ENCODE measurements at places on chromosomes 6 and 20. TPM values are rescaled to one million over a fixed set of nuclear protein-coding genes. Genes with fewer than 3 reads are reported as not detected.
A peak's percentile ranks its signal among the peaks of the same experiment; 100 is the strongest.

DNA sequence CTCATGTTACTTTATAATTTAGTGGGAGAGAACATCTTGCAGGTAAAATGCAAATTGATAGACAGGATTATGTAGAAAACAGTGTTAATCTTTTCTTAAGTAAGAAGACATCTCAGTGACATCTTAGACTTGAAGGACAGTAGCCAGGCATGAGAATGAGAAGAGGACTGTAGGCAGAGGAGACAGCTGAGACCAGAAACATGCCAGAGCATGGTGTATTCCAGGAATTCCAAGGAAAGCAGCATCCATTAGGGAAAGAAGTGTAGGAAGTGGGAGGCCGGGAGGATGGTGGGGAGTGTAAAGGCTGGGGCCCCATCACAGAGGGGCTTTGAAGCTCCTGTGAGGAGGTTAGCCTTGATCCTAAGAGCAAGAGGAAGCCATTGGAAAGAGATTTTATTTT is 225.6 kb downstream of the ARID1B start:
- DNase-seq, result no peak

GRCh38 chr6:133991096-133991593 is 38.1 kb downstream of the TBPL1 start:
- no peak for DNase-seq

- DNase-seq, result no peak
Measured at GRCh38 chr20:57552471-57552870, 8.4 kb upstream of the PCK1 start.

DNA sequence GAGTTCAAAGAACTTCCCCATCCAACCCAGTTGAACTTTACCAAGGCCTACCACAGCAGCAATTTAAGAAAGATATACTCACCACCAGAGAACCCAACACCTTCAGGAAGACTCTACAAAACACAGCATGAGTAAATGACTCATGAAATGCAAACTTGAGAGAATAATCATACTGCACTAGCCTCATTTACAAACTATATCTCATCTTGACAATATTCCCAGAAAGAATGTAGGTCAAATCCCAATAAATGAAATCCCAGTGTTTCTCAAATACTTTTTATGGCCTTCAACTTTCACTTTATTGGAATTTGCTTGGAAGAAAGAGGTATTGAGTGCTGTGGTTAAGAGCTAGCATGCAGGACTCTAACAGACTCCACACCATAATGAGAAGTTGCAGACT is 60.0 kb downstream of the FYN start:
- DNase-seq, result no peak

DNA sequence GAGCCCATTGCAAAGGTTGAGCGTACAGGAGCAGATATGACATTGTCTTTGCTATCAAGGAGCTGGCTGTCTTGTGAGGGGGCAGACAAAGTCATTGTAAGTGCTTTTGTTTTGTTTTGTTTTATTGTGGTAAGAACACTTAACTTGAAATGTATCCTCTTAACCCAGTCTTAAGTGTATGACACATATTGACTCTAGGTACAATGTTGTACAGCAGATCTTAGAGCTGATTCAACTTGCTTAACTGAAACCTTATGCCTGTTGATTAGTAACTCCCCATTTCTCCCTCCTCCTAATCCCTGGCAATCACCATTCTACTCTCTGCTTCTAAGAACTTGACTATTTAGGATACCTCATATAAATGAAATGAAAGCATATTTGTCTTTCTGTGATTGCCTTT is 429.0 kb downstream of the BMP2 start:
- no peak for DNase-seq

DNA sequence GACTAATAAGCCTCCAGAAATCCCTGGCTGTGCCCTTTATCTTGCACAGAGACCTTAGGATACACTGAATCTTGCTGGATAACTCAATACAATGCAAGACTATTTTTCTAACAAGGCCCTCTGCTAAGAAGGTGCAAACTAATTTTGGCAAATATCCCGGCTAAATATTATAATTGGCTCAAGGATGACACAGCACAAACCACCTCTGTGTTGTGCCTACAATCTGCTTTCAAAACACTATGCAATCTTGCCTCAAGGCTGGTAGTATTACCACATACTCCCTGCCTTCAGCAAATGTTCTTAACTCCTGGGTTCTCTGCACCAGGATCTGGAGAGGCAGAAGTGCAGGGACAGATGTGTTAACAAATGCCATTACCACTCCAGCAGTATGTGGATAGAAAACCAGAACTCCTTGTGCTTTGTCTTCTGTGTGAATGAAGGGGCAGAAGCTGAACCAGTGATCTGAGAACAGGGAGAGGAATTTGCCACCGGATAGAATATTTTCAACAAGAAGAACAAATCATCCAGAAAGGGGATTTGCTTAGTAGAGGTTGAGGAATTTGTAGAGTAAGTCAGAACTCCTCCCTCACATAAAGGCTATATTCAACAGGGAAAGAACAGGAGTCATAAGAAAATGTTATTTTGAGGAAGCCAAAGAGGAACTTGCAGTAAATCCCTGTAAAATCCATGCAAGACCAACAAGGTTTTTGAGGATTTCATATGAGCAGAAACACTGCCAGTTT is 74.1 kb upstream of the SLC4A11 start:
- DNase-seq, result no peak

DNA sequence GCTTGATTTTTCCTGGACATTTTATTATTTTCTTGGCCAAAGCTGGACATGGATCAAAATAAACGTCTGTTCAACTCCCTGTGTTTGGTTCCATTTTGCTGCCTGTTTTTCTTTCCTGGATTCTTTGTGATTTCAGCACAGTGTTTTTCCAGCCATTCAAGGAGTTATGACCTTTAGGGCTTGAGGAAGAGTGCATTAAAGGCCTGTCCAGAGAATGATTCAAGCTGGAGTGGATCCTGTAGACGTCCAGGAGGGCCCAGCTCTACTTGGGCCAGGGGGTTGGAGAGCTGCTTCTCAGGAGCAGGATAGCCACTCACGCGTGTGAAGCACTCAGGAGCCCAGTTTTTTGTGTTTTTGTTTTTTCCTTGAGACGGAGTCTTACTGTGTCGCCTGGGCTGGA is 56.5 kb upstream of the IER3 start:
- no peak for DNase-seq

DNA sequence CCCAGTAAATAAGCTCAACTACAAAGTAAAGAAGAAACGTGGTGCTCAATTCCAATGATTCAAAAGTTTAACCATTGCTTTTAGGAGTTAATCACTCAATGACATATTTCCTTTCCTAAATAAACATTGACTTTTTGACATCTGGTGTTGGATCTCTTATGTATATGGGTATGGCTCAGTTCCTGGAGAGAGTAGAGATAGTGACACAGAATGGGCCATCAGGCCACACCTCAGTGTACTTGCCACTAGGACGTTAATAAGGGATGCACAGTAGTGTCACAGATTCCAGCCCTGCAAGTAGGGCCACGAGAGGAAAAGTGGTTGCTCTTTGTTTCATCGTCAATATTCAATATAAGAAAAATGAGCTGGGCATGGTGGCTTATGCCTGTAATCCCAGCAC is 48.9 kb upstream of the TXNDC5 start:
- DNase-seq, result no peak

- no peak for DNase-seq
Measured at GRCh38 chr20:36275441-36276189, 30.5 kb upstream of the DLGAP4 start.

DNA sequence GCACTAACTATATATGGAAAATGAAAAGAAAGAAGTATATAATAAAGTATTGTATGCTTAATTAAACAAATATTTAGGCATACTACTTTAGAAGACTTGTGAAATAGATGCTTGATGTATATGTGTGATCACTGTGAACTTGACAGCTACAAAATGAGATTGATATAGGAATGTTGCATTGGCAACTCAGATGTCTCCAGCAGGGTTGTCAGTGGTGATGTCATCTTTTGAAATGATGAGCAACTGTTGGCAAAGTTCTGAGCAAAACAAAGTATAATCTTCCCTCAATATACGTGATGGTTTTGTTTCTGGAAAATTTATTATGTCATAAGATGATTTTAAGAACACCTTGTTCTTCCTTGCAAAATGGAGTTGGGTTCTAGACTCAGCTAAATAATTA is 133.8 kb downstream of the ARID1B start:
- DNase-seq, result no peak

- no peak for DNase-seq
Measured at GRCh38 chr6:3693831-3694230, 57.7 kb downstream of the PXDC1 start.

DNA sequence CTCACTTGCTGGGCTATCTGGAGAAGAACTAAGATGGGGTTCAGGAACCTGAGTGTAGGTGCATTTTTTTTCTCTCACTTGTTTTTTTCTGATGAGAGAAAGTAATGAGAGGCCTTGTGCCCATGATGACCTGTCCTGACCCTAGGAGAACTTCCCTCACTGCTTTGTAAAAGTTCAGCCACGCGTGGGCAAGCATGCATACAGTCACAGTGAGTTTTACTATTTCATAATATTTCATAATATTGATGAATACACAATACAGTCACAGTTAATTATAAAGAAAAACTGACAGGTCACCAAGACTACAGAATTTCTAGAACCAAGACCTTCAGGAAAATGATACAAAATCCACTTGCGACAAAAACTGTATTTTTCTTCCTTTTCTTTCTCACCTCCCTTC is 111.8 kb downstream of the MAP7 start:
- no peak for DNase-seq

DNA sequence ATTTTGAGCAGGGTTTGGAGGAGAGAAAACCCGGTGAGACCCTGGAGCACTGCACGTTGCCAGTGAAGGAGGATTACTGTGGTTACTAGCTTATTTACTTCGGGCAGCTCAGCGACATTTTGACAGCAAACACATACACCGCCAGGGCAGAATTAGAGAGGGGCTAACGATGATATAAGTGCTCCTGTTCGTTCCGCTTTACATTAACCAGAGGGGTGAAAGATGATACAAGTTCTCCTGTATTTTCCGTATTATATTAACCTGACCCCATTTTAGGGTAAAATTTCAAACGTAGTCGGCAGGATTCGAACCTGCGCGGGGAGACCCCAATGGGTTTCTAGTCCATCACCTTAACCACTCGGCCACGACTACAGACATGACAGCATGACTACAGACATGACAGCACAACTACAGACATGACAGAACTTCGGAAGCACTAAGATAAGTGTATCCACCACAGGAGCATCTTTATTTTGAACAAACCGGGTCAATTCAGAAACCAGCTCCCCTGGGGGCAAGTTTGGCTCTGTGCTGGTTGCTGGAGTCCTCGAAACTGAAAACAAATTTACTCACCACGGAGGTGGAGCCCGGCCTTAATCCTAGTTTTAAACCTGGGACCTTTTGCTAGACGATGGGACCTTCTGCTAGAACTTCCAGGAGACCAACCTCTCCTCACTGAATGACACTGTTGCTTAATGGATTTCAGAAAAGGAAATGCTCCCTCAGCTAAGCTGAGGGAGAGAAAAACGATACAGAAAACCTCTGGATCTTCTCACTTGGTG is 80.4 kb upstream of the ZNF184 start:
- DNase-seq, result no peak

GRCh38 chr20:58556961-58557360 is 41.8 kb upstream of the APCDD1L start:
- no peak for DNase-seq

DNA sequence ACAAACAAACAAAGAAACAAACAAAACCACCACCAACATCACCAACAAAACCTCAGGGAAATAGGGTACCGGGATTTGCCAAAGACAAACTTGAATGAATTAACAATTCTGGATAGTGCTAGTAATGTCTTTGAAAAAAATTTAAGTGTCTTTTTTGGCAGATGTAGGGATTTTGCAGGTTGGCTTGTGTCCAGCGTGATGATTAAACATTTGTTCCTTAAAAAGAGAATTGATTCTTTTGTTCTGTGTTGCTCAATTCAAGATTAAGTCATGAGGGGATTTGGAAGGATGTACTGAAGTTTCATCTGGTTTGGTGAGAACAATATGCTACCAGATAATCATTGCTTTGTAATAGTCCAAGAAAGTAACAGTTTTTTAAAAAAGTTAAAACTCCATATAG is 125.1 kb upstream of the HS3ST5 start:
- DNase-seq, result no peak

GRCh38 chr6:105424175-105424783 is 21.4 kb upstream of the PREP start:
- DNase-seq, result peak; percentile 38

GRCh38 chr6:54515013-54515412 is 206.8 kb downstream of the TINAG start:
- DNase-seq, result no peak

GRCh38 chr20:34363062-34363464 is at the start of gene ITCH:
ITCH (plus strand) TSS chr20:34363273; CDS start chr20:34393812, 30,539 bp downstream.
- DNase-seq, result peak; percentile 95

DNA sequence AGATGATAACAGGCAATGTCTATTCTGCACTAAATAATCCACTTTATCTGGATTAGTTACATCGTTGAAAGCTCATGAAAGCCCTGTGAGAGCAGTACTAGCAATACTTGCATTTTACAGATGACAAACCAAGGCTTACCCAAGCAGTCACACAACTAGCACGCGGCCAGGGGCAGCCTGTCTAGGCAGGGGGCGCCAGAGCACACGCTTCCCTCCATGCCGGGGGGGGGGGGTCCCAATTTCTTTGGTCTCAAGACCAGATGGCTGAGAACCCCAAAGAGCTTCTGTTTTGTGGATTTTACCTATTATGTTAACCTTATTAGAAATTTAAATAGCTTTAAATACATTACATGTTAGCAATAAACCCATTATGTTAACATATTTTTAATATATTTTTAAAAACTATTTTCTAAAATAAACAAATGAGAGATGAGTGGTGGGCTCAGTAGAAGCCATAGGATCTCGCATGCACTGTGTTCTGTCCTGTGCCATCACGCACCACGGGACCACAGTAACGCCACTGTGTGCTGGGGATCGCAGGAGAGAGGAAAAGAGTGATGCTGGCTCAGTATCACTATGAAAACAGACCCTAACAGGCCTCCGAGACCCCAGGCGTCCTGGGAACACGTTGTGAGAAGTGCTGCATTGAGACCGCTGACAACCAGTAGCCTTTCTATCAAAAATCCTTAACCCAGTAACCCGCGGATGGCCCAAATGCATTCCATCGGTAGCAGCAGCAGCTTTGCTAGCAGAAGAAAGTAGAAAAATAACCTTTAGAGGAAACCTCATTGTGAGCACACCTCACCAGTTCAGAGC is 5.3 kb upstream of the PRR18 start:
- DNase-seq, result no peak

GRCh38 chr20:18514127-18514526 is 6.4 kb downstream of the SEC23B start:
- no peak for DNase-seq

Gene GPR63
- total RNA-seq, result 0.16 TPM

Gene SIGLEC1
- 3.0 TPM for total RNA-seq

Gene LY6G6F
- not detected for total RNA-seq

Gene GRIK2
- total RNA-seq, result 0.39 TPM

Gene TCEA2
- 8.8 TPM for total RNA-seq

Gene TOX2
- 0.20 TPM for total RNA-seq
